ENCODE measurements at places on chromosomes 3 and 15.

DNA sequence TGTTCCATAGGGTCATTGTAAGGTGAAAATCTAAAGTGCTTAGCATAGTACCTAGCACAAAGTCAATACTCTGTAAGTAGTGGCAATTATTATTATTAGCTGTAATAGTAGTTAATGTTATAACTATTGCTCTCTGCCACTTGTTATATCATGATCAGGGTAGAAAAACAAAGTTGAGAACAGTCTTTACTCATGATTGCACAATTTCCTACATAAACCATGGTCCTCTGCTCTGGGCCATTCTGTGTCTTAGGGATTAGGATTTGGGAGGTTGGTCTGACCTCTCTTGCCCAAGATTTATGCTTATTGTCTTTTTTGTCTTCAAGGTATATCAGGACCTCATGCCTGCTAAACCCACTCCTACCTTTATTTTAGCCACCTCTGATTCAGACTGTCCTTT lies 4.3 kb upstream of the LRRC58 start:
- DNase-seq: no peak

GRCh38 chr3:181694805-181695660 lies 16.7 kb upstream of the SOX2 start:
- DNase-seq: no peak

- DNase-seq: no peak
Measured at GRCh38 chr15:90287101-90287500, 21.6 kb downstream of the NGRN start.

- DNase-seq: no peak
Measured at GRCh38 chr3:22450786-22451400, 699.9 kb upstream of the ZNF385D start.

- peak; percentile 37 for DNase-seq
Measured at GRCh38 chr3:151305060-151305774, 11.4 kb downstream of the GPR87 start.

DNA sequence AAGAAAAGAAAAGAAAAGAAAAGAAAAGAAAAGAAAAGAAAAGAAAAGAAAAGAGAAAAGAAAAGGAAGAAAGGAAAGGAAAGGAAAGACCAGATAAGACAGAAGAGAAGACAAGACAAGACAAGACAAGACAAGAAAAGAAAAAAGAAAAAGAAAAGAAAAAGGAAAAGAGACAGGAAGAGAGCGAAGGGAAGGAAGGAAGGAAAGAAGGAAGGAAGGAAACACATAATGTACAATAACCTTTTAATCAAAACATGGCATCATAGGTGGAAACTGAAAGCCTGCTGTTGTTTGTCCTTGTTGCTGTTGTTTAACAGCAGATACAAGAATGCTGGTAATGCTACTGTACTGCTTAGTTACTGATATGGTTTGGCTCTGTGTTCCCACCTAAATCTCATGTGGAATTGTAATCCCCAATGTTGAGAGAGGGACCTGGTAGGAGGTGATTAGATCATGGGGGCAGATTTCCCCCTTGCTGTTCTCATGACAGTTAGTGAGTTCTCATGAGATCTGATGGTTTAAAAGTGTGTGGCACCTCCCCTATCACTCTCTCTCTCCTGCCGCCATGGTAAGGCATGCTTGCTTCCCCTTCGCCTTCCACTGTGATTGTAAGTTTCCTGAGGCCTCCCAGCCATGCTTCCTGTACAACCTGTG lies 67.3 kb downstream of the MCF2L2 start:
- DNase-seq: no peak

DNA sequence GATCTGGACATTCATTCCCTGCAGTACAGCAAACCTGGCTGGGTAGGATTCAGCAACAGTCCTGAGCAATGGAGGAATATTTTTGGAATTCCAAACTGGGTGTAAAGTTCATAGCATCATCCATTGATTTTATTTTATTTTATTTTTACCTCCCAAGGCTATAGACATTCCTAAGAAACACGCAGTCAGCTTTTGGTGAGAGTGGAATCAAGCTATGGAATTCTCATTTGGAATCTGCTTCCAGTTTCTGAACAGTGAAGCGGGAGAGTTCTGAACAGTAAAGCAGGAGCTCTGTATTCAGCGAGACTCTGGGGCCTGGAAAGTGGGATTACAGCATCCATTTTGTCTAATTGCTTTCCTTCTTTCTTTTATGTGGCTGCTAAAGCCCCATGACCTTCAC lies 1.4 kb upstream of the PDZRN3 start:
- no peak for DNase-seq

DNA sequence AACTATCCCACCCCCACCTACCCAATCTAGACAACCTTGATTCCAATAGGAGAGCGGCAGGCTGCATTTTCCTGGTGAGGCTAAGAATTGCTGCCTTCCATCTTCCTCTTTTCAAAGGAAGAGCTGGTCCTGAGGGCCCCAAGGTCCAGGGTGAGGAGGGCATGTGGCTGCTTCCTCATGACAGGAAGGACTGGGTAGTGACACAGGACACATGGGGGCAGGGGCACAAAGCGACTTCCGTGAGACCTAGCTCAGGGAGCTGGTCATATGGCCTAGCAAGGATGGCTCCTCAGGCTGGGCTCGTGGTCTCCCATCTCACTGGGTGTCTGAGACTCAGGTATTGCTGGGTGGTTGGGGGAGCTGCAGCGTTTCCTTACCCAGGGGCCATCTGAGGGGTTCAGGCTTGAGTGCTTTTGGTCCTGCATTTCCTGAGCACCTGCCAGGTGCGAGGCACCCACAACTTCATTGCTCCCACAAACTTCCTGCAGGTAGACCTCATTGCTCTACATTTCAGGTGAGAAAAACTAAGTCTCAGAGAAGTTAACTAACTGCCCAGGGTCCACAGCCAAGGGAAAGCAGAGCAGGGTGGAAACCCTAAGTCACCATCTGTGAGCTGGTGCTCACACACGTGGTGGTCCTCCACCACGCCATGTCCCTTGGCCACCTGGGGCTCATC lies 160.0 kb upstream of the TLE3 start:
- DNase-seq: no peak

DNA sequence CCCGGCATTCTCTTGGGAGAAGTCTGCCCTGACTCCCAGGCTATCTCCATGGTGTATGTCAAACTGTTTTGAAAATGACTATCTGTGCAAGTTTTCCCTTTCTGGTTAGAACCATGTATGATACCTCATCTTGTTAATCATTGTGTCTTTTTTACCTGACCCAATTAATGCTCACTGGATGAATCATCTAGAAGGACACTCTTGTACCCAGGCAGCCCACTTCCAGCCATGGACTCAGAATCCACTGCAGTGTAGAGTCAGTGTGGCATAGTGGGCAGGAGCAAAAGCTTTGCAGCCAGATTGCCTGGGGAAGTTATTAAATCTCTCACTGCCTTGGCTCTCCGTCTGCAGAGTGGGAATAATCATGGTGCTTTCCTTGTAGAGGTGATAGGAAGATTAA lies 1.2 kb downstream of the FAM3D start:
- no peak for DNase-seq

DNA sequence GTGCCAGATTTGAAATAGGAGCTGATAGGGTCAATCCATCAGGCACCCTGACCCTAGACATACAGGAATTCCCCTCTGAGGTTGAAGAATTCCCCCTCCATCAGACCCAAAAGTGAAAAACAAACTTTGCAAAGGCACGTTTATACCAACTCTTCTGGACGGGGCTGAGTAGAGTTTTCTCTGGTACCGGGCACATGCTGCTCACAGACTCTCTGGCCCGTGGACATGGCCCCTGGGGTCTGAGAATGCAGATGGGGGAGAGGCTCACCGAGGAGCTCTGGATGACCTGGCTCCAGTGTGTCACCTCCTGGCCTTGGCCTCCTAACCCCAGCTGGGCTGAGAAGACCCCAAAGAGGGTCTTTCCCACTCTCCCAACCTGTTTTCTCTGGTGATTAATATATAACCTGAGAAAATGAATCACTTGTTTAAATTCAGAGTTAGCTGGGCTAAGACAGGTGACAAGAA lies 11.2 kb upstream of the LIPC start:
- peak; percentile 29 for DNase-seq

DNA sequence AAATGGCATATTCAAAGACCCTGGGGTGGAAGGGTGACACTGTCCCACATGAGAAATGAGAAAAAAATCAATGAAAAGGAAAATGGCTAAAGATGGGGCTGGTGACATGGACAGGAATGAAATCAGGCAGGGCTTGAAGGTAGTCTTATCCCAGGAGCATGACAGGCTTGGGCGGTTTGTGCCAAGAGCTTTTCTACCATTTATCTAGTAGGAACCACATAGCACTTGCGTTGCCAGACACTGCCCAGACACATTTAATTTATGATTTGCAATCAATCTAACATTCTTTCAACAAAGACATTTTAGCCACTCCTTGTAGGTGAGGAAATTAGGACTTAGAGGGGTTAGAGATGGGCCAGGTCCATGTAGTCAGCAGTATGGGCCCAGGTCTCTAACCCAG lies 106.6 kb upstream of the NR2F2 start:
- no peak for DNase-seq

- DNase-seq: no peak
Measured at GRCh38 chr3:16031434-16031833, 143.0 kb upstream of the GALNT15 start.

DNA sequence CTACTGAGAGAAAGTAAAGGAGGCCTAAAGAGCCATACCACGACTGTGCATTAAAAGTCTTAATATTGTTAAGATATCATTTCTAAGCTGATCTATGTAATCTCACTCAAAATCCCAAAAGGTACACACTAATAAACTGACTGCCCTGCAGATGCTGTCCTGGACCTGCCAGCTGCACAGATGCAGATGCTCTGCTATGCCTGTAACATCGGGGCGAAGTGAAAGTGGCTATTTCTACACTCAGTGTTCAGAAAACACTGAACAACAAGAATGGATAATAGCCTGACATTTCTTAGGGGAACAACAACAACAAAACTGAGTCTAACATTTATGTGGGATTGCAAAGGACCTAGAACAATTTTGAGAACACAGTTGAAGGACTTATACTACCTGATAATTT lies 31.9 kb downstream of the RAD18 start:
- no peak for DNase-seq

GRCh38 chr3:184373422-184373821 lies 4.6 kb downstream of the THPO start:
- DNase-seq: no peak

DNA sequence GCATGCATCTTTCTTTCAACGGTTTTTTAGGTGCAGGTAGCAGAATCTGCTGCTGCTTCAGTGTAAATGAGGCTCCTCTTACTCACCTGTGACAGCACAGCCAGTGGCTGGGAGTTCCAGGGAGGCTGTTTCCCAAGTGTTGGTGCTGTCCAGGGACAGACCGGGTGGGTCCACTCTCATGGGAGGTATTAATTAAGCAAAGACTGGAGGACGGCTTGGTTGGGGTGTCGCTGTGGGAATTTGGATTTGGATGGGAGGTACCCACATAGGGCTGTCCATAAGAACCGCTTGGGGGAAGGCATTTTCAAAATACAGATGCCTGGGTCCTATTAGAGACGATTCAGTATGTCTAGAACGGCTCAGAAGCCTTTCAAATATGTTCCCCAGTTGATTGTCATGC lies 42.9 kb downstream of the SV2B start:
- no peak for DNase-seq

- DNase-seq: peak; percentile 85
Measured at GRCh38 chr15:66700802-66701421, 1.1 kb upstream of the SMAD6 start.

DNA sequence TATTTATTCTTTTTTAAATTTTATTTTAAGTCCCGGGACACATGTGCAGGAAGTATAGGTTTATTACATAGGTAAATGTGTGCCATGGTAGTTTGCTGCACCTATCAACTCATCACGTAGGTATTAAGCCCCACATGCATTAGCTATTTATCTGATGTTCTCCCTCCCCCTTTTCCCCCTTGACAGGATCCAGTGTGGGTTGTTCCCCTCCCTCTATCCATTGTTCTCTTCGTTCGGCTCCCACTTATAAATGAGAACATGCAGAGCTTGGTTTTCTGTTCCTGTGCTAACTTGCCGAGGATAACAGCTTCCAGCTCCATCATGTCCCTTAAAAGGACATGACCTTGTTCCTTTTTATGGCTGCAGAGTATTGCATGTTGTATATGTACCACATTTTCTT lies 220.3 kb downstream of the OCA2 start:
- no peak for DNase-seq

GRCh38 chr3:4387210-4388204 lies 79.6 kb downstream of the SUMF1 start:
- DNase-seq: no peak

GRCh38 chr3:107976202-107976800 lies 114.5 kb downstream of the CD47 start:
- no peak for DNase-seq

DNA sequence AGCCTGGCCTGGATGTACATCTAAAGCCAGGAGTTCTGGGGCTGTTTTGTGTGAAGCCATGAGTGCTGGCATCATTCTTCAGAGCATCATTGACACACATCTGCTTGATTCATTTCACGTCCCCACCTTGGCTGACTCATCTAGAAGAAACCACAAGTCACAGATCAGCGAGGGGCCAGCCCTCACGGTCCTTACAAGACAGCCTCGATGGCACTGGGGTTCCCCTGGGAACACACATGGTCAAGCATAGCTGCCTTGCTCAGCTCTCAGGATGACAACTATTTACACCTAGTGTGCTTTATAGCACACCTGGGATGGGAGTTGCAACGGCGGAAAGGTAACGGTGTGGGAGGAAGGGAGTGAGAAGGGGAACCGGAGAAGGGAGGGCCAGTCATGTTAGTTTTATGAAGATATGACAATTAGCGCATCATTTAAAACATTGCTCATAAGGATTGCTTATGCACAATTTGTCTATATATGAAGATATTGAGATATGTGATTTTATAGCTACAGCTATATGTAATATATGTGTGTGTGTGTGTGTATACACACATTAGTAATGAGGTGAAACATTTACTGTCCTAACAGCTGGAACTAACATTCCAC lies 227.1 kb downstream of the RPLP1 start:
- peak; percentile 77 for DNase-seq

DNA sequence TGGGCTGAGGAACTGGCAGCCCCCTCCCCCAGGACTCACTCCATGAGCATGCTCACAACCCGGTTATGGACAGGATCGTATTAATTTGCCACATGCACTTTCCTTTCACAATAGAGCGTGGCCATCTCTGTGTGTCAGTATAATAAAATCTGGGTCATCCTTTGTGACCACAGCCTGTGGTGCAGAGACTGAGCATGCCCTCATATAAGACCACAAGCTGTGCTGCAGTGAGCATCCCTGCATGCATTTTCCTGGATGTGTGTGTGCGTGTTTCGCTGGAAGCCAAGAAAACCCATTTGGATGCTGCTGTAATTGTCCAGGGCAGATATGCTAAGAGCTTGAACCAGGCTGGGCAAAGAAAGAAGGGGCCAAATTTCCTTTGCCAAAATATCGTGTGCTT lies 39.7 kb downstream of the CYP11A1 start:
- DNase-seq: no peak

DNA sequence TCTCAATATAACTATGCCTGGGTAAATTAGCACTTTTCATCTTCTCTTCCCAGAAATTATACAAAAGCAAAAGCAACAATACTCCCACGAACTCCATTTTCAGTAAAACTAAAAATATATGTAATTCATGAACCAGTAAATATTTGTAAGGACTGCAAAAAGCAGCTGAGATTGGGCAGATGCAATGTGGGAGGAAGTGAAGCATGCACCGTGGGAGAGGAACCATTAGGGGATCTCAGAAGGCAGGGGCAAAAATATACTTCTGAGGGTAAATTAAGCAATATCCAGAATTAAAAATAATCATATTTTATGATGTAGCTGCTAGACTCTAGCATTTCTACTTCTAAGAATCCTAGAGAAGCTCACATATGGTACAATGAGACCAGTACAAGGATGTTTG lies 20.2 kb downstream of the CFAP91 start:
- no peak for DNase-seq

- no peak for DNase-seq
Measured at GRCh38 chr3:155957412-155957880, 87.0 kb downstream of the GMPS start.

All from activated naive CD4-positive, alpha-beta T cell treated with anti-CD3 and anti-CD28 coated beads for 36 hours (primary cell).